ENCODE measurements at places on chromosomes 3 and 15.

- peak; percentile 50 for DNase-seq
Observed at GRCh38 chr15:39084674-39085530, 496.0 kb upstream of the THBS1 start.

DNA sequence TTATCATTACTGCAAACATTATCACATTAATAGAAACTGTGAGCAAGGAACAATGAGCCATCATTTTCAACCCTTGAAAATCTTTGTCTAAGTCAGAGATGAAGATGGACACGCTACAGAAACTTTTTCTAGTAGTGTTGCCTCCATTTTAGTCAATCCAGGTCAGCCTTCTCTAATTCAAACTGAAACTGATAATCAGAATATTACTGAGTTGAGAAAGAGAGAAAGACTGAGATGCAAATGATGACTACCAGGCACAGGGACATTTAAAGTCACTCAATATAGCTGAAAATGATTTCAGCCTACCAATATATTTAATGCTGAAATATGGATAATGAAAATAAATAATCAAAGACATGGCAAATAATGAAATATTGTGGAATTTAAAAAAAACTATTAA, 261.4 kb downstream of the GBE1 start:
- DNase-seq, result no peak

DNA sequence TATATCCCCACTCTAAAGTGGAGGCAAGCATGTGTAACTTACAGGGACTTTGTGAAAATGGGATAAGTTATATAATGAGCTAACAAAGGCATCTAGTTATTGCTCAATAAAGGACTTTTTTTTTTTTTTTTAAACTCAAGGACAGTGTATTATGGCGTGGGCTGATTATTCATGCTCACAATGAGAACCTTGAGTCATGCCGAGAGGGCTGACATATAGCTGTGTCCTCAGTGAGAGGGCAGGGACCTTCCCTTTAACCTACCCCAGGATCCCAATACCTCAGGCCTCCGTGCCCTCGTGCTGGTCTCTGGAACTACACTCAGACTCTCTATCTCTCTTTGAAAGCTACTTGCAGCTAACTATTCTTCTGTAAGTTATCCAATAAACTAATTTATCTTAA, 319.9 kb upstream of the ICE2 start:
- no peak for DNase-seq

GRCh38 chr15:89621547-89621946, 33.7 kb downstream of the KIF7 start:
- DNase-seq, result no peak

- no peak for DNase-seq
Observed at GRCh38 chr15:69115031-69115430, 45.4 kb upstream of the GLCE start.

DNA sequence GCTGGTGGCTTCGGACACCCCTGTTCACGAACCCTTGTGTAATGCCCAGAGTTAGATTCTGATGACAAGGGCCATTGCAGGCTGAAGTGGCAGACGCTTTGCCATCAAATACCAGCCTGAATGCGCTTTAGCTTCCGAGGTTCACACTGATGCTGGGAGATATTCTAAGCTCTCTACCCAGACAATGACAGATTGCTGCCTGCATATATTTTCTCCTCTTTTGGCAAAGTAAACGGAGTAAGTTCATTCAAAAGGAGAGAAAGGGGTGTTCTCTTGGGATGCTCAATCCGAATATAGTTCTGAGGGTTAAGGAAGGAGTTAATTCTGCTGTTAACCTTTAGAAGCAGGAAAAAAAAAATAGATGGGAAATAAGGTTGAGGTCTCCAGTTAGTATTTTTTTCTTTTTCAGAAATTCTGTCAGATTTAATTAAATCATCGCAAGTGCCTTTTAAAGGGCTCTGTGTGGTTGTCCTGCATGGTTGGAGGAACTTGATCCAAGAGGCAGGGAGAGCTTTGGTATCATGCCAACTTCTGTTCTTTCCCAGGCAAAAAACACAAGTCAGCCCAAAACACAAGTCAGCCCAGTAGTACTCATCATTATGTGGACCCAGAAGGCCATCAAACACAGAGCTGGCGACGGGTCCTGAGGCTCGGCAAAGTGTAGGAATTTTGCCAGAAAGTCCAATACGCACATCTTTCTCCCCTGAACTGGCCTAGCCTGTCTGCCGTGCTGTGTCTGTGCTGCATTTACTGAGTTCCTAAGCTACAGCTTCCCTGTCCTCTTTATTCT, 70.9 kb upstream of the ST8SIA2 start:
- DNase-seq, result no peak

GRCh38 chr3:169145540-169146178, 517.9 kb downstream of the MECOM start:
- DNase-seq, result no peak

DNA sequence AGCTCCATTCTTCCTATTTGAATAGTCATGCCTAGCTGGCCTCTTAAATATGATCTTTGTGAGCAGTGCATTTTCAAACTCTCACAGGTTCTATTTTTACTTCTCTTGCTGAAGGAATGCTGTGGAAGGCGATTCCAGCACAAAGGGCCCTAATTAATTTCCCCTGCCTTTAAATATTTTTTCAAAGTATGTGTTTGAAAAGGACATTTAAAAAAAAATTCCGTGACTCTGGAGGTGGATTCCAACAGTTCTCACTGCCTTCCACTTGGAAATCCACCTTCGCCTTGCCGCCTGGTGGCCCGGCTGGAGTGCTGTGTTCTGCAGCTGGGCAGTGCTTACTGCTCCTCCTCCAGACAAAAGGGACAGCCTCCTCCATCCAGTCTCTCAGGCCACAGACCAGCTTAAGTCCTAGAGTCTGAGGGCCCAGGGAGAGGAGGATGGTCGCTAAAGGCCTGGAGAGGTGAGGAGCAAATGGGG, 61.5 kb upstream of the CORO2B start:
- peak; percentile 73 for DNase-seq

- DNase-seq, result no peak
Observed at GRCh38 chr3:158846803-158847451, 45.1 kb downstream of the MFSD1 start.

- DNase-seq, result no peak
Observed at GRCh38 chr15:59688423-59688781, 718 bp downstream of the BNIP2 start.

- no peak for DNase-seq
Observed at GRCh38 chr3:62228467-62228866, 144.9 kb downstream of the FEZF2 start.

DNA sequence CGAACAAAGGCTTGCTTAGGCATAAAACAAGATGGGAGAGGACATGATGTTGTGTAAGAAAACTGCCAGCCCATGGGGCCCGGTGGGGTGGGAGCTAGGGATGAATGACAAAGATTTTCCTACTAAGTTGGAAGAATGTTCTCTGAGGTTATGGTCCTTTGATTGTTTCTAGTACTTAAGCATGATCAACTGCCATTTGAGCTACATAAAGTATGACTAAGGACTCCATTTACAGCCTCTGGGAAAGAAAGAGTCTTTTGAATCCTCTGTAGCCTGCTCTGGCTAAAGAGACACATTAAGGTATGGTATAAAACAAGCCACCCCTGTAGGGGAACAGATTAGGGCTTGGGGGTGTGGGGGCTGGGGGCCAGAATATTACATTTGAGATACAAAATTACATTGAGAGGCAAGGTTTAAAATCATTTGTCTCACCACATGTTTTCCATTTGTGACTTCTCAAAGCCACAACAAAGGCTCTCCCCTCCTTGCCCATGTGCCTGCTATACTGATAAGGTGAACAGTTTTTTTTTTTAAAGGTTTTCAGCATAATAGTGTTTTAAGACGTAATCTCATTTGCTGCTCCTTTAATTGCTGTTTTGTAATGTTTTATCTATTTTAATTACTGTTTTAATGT, 323.4 kb downstream of the CHST2 start:
- no peak for DNase-seq

- DNase-seq, result no peak
Observed at GRCh38 chr15:33419701-33420100, 108.9 kb downstream of the RYR3 start.

DNA sequence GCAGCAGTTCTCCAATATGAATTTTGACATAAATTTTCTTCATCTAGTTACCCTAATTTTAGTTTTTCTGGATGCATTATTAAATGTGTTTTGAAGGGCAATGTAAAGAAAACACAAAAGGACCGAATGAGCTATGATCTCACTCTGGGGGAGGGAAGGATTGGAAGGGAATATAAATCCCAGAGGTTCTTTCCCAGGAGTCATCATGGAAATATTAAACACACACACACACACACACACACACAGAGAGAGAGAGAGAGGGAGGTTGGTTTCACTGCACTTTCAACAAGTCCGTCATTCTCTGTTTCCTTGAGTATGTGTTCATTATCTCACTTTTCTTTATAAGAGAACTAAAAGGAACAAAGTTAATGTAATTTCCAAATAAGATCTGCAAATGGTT, 70.7 kb upstream of the DCBLD2 start:
- DNase-seq, result no peak

DNA sequence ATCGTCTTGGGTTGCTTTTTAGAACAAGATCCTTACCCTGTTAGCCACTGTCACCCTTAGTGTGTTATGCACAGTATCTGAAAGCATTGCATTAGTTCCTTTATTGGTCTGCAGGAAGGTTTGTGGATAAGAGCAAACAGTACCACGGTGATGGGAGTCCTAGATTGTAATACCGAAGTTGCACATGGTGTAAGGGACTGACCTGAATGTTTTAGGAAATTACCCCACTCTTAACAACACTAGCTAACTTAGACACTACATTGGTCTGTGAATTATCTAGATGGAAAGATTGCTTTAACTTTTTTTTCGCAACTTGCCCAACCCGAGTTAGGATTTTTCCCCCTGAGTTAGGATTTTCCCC, 1.3 kb downstream of the STT3B start:
- DNase-seq, result no peak

GRCh38 chr3:193771011-193771652, 178.1 kb downstream of the OPA1 start:
- DNase-seq, result no peak

- no peak for DNase-seq
Observed at GRCh38 chr3:125213946-125214542, 1.5 kb upstream of the SLC12A8 start.

GRCh38 chr15:94653071-94653470, 421.7 kb downstream of the MCTP2 start:
- DNase-seq, result no peak

- DNase-seq, result no peak
Observed at GRCh38 chr3:123843668-123844067, 40.5 kb downstream of the MYLK start.

DNA sequence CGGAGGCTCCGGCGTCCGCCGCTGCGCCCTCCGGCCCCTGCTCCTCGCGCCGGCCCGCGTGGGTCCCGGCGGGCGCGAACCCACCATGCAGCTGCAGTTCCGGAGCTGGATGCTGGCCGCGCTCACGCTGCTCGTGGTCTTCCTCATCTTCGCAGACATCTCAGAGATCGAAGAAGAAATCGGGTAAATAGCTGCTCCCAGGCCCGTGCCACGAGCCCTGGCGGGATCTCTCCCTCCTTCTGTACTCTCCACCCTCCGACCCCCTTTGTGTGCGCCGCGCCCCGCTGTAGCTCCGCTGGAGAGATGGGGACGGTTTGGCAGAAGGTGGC, 263 bp downstream of the ST8SIA2 start:
- DNase-seq, result no peak

DNA sequence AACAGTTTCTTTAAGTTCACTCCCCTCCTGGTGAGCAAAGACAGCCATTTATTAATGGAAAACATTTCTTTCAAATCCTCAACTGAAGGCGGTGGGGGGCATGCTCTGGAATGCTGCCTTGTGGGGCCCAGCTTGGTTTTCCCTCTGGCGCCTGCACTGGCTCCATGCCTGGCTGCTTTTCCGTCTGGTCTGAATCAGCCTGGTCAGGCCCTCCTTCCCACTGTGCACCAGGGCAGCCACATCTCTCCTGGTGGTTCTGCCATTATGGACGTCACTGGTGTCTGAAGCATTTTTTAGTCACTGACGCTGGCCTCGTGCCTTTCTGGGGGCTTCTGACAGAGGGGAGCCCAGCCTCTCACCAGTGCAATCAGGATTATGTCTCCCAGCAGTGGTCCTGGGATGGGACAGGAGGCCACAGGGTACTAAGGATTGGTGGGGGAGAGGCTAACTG, 57.6 kb upstream of the APEH start:
- DNase-seq, result no peak

Measured in Right ventricle myocardium superior (tissue), 1 donor.